ENCODE measurements at places on chromosomes 1 and 21.

DNA sequence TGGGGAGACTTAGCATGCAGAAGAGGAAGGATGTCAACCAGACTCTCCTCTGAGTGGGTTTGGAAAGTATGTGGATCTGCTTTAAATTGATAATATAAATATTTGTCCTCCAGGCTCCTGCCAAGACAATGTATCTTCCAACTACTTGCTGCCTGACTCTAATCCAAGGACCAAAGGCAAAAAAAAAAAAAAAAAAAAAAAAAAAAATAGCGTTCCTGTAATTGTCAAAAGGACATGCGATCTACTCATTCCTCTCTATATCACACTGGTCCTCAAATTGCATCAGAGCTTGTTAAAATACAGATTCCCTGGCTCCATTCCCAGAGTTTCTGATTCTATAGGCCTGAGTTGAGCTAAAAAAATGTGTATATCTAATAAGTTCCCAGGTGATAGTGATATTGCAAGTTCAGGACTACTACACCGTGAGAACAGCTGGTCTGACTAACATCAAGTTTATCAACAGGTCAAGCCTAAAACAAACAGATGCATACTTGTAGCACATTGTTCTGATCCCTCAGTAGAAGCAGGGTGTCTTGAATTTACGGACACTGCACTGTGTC is 141.3 kb downstream of the TNR start:
- no peak for DNase-seq

GRCh38 chr1:225999912-226000337 is 782 bp upstream of the SDE2 start:
- no peak for DNase-seq

- DNase-seq: no peak
Observed at GRCh38 chr1:143660354-143660941, 311.3 kb downstream of the FAM72C start.

GRCh38 chr1:52632732-52633290 is at the start of gene SHISAL2A:
TSS of gene SHISAL2A (plus strand) at chr1:52633168. CDS start at chr1:52633494, 326 bp downstream.
- no peak for DNase-seq

GRCh38 chr1:203586496-203587081 is 40.0 kb upstream of the ATP2B4 start:
- DNase-seq: no peak

DNA sequence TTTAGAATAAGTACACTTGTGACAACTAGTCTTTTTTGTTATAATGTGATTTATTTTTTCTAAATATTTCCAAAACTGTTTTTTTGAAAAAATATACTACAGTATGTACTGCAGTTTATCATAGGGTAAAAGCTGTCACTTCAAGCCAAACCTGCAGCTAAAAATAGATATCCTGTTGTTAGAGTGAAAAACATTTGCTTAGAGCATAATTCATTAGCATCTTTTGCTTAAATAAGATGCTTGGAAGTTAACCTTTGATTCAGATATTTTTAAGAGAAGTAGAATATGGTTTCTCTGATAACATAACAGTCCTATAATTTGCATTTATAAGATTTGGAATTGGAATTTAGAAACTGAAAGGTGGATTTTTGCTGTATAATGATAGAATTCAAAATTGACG is 21.5 kb downstream of the PRKACB start:
- no peak for DNase-seq

DNA sequence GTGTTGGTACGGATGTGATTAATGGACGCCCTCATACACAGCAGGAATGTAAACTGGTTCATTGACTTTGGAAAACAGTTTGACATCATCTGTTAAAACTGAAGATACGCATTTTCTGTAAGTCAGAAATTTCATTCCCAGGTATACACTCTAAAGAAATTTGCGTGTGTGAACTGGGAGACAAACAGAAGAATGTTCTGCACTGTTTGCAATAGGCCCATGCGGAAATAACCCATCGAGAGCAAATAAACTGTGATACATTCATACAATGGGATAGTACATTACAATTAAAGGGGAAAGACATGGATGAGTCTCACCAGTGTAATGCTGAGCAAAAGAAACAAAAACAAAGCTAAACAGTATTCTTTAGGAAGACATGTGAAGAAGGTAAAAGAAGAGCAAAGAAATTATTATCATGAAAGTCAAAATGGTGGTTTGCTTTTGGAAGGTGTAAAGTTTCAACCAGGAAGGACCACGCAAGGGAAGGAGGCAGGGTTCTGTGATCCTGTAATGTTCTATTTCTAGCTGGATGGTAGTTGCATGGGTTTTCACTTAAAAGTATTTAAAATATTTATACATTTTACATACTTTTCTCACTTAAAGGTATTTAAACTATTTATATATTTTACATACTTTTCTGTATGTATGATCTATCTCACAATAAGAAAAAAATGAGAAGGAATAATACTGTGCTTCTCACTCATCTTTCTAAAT is 30.3 kb downstream of the INTS7 start:
- DNase-seq: no peak

DNA sequence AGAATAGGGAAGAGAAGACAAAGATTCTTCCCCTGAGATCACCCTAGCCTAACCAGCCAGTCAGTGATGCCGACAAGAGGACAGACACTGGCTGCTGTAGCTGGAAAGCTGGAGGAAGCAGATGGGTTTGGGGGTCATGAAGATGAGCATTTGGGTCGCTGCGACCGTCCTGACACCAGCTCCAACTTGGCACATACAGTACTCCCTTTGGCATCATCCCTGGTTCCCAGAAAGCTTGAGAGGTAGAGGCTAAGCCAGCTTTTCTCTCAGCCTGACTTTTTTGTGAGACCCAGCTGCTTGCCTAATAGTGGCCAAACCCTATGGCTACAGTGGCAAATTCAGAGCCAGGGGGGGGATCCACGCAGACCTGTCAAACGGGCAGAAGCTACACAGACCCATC is 43.0 kb upstream of the IKBKE start:
- no peak for DNase-seq

GRCh38 chr1:76086597-76086996 is 12.1 kb downstream of the ST6GALNAC3 start:
- no peak for DNase-seq

GRCh38 chr1:85894651-85895050 is 186.4 kb upstream of the ZNHIT6 start:
- peak; percentile 1 for DNase-seq

- DNase-seq: no peak
Observed at GRCh38 chr1:119359730-119360129, 8.9 kb upstream of the HAO2 start.

DNA sequence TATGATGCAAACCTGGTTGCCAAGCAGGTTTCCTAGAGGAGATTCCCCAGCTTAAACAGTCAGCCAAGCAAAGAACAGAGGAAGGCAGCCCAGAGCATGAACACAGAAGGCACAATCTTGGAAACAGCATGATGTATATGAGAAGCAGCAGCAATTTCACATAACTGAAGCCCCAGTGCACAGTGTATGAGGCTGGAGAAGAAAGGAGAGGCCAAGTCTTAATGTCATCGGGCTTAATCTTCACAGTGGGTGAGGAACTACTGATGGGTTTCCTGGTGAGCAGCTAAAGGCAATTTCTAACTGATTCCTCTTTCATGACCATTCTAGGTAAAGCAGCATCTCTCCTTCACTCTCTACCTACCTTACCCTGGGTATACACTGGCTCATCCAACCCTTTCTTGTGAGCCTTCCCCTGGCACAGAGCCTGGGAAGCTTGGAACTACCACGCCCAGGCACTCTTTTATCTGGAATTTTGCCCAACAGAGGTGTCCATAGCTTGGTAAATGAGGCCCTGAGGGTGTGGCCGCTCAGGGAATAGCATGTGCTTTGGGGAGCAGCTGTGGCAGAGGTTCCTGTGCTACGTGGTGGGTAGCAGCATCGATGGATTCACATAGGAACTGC is 22.0 kb downstream of the FYB2 start:
- DNase-seq: peak; percentile 4

GRCh38 chr1:37999430-38000232 is 5.7 kb downstream of the FHL3 start:
- peak; percentile 82 for DNase-seq

GRCh38 chr1:50109647-50110075 is 941 bp downstream of the ELAVL4 start:
- no peak for DNase-seq

GRCh38 chr1:8739377-8739776 is 78.1 kb downstream of the RERE start:
- DNase-seq: no peak

DNA sequence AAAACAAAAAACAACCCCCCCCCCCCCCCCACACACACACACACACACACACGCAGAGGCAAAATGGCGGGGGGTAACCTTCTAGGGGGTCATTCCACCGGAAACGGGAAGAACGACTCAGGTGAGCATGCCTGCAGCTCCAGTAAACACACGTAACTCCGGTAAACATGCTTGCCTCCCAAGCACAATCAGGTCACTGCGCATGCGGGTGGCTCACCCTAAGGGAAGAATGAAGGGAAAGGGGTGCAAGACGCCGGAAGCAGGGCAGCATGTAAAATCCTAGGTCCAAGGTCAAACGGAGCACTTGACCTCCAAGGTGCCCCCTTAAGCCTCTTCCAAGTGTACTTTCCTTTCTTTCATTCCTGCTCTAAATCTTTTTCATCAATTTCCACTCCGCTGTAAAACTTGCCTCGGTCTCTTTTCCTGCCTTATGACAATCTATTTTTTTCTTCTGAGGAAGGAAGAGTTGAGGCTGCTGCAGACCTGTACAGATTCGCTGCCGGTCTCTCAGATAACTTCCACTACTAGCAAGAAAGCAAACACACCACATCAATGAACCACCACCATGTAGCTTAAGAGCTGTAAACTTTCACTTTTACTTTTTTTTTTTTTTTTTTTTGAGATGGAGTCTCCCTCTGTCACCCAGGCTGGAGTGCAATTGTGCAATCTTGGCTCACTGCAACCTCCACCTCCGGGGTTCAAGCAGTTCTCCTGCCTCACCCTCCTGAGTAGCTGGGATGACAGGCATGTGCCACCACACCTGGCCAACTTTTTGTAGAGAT is 21.0 kb upstream of the CBR3 start:
- no peak for DNase-seq

GRCh38 chr1:153777648-153778047 is 2.4 kb downstream of the SLC27A3 start:
- no peak for DNase-seq

GRCh38 chr1:236064674-236065508 is at the start of gene NID1:
TSS of gene NID1 (minus strand) at chr1:236065090. CDS start at chr1:236065079, 11 bp downstream.
- peak; percentile 70 for DNase-seq

DNA sequence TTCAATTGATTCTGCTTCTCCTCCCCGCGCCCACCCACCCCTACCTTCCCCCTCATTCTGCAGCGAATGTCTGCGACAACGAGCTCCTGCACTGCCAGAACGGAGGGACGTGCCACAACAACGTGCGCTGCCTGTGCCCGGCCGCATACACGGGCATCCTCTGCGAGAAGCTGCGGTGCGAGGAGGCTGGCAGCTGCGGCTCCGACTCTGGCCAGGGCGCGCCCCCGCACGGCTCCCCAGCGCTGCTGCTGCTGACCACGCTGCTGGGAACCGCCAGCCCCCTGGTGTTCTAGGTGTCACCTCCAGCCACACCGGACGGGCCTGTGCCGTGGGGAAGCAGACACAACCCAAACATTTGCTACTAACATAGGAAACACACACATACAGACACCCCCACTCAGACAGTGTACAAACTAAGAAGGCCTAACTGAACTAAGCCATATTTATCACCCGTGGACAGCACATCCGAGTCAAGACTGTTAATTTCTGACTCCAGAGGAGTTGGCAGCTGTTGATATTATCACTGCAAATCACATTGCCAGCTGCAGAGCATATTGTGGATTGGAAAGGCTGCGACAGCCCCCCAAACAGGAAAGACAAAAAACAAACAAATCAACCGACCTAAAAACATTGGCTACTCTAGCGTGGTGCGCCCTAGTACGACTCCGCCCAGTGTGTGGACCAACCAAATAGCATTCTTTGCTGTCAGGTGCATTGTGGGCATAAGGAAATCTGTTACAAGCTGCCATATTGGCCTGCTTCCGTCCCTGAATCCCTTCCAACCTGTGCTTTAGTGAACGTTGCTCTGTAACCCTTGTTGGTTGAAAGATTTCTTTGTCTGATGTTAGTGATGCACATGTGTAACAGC is 339.9 kb downstream of the NTNG1 start:
- no peak for DNase-seq

DNA sequence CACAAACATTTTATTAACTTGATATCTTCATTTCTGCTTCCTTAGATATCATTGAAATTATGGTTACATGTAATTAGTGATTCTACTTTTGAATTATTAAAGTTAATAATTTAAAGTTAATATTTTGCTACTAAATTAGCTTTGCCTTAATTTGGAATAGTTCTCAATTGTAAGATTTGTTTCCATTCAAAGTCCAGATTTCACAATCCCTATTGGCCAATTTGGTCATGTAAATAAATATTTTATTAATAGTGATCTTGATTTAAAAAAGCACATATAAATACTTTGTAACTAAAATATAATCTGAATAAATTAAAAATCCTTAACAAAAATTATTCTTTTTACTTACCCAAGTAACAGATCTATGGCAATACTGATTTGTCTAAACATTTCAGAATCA is 1558.6 kb downstream of the NCAM2 start:
- DNase-seq: no peak

- DNase-seq: no peak
Observed at GRCh38 chr21:18204931-18205330, 39.7 kb upstream of the CHODL start.

DNA sequence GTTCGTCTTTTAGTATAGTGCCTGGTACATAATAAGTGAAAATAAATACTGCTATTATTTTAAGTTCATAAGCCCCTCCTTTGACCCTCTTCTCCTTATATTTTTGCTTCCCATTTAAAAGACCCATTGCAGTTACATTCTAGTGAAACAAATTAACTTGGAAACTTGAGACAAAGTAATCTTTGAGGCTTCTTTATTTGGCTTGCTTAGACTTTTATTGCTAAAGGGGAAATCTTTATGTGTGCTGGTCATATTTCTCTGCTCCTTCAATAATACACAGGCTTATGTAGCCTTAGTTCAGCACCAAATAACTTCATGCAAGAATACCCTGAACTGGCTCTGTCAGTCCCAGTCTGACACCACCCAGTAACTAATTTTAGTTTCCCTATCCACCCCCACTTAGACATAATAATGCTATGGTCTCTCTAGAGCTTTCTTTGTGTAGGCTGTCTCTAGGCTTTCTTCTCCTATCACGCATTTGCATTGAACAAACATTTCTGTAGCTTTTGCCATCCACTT is 257.8 kb downstream of the OMA1 start:
- no peak for DNase-seq

GRCh38 chr1:185608177-185608576 is 126.0 kb upstream of the HMCN1 start:
- no peak for DNase-seq

DNA sequence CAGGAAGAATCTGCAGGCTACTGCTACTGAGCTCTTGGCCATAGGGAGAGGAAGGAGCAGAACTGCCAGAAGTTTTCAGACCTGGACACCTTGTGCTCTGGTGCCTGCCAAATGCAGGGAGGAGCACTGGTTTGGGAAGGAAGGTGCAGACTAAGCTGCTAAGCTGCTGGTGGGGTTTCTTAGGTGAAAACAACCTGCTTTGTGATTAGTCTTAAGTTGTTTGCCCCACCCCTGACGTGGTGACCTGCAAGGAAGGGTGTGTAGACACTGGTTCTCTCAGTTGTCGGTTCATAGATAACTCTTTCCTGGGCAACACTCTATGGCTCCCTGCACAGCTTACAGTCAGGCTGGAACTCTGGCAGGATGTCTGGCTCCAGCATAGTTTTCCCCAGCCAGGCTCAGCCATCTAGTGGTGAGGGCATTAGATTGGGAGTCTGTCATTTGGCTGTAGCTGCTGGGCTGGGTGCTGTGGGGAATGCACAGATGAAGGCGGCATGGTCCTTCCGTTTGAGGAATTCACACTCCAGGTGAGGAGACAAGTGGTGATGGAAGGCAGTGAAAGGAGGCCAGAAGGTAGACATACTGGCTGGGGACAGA is 10.3 kb upstream of the S100A10 start:
- no peak for DNase-seq
